ENCODE measurements at places on chromosomes 3 and 15. TPM values are rescaled to one million over a fixed set of nuclear protein-coding genes. Genes with fewer than 3 reads are reported as not detected.

DNA sequence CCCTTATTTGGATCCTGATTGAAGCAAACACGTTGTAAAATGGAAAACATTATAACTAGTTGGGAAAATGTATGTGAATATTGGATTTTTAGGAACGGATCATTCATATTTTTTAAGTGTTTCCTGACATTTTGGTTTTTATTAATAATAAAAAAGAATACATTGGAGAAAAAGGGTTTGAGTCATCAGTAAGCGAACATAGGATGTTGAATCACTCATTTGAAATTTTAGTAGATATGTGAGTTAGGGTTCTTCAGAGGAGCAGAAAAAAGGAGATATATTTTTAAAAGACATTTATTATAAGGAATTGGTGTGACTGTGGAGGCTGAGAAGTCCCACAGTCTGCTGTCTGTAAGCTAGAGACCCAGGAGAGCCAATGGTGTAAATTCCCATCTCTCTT lies 258.5 kb downstream of the PTPRG start:
- no peak for DNase-seq

DNA sequence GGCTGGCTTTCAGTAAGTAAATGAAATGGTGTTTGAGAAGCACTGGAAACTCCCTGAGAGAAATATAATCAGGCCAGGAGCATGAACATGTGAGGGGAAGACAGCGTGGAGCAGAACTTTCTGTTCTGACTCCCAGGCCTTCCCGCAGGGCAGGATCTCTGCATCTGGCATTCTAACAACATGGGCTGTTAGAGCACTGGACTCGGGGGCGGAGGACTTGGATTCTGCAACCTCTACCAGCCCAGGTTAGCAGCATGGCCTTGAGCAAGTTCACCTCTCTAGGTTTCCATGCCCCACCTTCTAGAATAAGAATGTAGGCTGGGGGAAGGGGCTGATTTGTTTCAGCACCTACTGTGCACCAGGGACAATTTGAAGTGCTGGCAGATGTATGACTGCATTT lies 12.5 kb upstream of the BFSP2 start:
- no peak for DNase-seq

DNA sequence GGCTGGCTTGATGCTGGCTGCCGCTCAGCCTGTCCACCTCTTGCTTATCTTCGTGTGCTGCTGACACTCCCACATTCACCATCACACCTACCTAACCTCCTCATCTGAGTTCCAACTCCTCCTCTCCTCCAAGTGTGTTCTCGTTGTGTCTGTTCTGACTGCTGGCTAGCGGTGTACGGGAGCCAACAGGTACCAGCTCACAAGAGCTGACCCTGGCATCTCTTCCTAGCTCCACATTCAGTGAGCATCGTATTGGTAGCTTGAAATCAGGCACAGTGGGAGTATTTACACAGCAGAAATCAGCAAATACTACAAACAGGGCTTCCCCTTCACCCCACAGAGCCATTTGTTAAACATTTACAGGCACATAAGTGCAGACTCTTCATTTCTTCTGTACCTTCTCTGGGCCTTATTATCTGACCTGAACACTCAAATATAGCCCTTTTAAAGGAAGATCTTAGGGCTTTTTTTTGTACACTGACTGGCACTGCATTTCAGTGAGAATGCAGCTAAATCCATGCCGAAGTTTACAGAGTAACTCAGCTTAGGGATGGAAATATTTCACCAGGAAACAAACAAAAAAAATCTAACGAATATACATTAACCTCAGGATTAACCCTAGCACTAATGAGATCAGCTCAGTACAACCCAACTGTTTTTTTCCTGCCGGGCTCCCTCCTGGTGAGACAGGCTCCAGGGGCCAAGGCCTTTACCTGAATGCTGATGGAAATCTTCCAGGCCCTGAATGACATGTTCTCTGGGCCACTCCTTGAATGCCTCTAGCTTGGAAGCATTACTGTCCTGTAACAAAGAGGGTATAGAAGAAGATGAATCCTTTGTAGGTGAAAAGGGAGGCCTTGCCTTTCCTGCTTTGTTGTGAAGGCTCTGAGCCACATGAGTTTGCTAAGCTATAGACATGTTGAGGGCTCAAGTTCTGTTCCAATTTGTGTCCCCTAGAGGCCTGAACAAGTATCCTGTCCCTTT lies 150.5 kb upstream of the LPP start:
- no peak for DNase-seq

- DNase-seq = no peak
These were observed 152.3 kb downstream of the CACNA1D start for GRCh38 chr3:53646723-53647122.

GRCh38 chr15:53591041-53591440 lies 168.4 kb downstream of the WDR72 start:
- no peak for DNase-seq

DNA sequence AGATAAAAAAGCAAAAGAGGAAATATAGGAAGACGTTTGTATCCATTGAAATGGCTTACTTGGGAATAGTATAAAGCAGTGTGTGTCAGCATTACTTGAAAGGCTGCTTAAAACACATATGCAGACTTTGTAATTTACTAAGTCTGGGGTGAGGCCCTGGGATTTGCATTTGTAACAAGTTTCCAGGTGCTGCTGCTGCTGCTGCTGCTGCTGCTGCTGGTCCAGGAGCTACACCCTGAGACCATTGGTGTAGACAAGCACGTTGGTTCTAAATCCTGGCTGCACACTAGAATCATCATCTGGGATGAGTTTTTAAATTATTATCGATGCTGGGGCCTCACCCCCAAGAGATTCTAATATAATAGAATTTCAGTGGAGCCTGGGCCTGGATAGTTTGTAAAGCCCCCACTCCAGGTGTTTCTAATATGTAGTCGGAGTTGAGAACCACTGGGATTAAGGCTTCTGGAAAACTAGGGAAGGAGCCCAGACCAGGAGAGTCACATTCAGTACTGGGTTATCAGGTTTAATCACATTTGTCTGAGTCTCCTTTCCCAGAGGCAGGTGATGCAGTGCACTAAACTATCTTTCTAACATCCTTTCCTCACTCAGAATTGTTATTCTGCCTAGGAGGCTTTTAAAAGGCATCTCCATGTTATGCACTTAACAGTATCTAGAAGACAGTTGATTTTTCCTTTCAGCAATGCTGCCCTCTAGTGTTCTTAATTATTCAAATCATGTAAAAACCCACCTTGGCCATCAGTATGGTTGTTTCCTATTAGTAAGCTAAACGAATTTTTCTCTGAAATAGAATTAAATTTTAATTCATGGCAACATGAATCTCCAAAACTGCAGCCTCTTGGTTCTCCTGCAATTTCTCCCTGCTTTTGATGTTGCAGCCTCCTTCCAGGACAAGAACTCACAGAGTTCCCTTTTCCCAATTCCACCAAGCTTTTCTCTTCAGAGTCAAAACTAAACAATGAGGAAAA lies 45.4 kb downstream of the SSR3 start:
- DNase-seq = no peak

GRCh38 chr15:36626984-36627383 lies 47.6 kb downstream of the CDIN1 start:
- DNase-seq = no peak

- DNase-seq = no peak
These were observed 739 bp downstream of the SNRPN start for GRCh38 chr15:24955531-24955921.

C3orf22 gene
- polyA plus RNA-seq = 0.21 TPM

GRCh38 chr3:191143224-191143623 lies 55.8 kb upstream of the OSTN start:
- no peak for DNase-seq

TERC gene
- not detected for polyA plus RNA-seq

- DNase-seq = no peak
These were observed 32.3 kb downstream of the VGLL4 start for GRCh38 chr3:11611341-11611799.

TATDN2 gene
- polyA plus RNA-seq = 33.9 TPM

ATP2B2 gene
- 0.10 TPM for polyA plus RNA-seq

RASL12 gene
- 98.9 TPM for polyA plus RNA-seq

DNAH12 gene
- 10.4 TPM for polyA plus RNA-seq

DNA sequence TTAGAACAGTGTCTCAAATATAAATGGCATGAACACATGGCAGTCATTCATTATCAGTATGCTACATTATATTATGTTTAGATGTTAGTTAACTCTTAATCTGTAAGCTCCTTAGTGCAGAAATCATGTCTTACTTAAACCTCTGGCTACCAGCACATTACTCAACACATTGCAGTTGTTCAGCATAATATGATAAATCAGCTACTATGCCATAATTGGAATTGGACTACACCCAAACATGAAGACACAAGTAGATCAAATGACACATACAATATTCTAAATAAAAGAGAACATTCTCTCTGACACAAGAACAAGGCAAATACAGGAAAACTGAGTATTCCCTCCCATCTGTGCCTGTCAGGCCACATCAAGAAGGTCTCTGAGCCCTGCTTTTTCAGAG lies 116.1 kb downstream of the PCCB start:
- DNase-seq = no peak

DNA sequence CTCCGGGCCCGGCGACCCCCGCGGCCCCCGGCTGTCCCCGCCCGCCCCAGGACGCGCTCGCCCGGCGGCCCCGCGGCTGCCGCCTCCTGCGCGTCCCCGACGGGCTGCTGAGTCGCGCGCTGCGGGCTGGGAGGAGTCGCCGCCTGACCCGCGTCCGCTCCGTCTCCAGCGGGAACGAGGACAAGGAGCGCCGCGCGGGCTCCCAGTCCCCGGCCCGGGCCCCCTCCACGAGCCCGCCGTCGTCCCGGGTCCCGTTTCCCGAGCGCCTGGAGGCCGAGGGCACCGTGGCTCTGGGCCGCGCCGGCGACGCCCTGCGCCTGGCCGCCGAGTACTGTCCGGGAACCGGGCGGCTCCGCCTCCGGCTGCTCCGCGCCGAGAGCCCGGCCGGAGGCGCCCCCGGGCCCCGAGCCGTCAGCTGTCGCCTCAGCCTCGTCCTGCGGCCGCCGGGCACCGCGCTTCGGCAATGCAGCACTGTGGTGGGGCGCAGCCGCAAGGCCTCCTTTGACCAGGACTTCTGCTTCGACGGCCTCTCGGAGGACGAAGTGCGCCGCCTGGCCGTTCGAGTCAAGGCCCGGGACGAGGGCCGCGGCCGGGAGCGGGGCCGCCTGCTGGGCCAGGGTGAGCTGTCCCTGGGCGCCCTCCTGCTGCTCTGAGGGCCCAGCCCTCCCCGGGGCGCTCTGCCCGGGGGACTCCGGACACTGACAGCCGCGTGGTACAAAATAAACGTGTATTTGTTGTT lies 1.5 kb downstream of the C2CD4A start:
- DNase-seq = no peak

TMEM212 gene
- 0.50 TPM for polyA plus RNA-seq

- no peak for DNase-seq
These were observed 9.5 kb downstream of the BTD start for GRCh38 chr3:15611018-15611417.

DNA sequence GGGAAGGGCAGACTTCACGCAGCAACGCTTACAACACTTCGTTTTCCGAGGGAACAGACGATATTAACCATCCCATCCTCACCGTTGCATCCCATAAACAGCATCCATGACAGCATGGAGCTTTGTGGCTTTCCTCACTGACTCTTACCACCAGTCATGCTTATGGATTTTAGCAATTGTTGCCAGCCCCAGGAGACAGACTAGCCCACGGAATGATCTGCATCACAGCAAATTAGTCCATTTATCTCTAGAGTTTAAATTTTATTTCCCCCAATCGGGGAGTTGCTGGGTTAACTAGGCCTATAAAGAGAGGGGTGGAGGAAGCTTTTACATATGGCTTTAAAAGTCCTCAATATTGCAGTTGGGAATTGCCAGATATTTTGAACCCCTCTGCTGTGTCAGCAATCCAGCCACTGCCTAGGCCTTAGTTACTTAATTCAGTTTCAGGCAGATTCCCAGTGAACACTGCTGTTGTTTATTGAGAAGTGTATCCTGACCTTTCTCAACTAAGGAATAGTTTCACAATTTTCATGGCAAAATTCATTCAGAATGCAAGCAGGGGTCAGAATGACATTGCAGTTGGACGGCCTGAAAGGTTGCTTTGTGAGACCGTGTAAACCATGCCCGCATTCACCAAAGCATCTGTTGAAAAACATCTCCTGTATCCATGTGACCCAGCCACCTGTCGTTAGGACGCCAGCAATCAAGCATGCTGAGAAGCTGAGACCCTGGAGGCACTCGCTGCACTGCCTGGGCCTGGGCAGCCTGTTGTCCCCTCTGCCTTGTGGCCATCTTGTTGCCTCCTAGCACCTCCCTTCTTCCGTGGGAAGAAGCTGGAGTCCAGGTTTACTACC lies 397.4 kb upstream of the TPM1 start:
- no peak for DNase-seq

- DNase-seq = no peak
These were observed 2.1 kb downstream of the ATP11B start for GRCh38 chr3:182795389-182795782.

SLC35G2 gene
- 5.0 TPM for polyA plus RNA-seq

GRCh38 chr15:46126581-46126980 lies 491.8 kb downstream of the SQOR start:
- DNase-seq = no peak

TMEM115 gene
- polyA plus RNA-seq = 27.2 TPM

DNA sequence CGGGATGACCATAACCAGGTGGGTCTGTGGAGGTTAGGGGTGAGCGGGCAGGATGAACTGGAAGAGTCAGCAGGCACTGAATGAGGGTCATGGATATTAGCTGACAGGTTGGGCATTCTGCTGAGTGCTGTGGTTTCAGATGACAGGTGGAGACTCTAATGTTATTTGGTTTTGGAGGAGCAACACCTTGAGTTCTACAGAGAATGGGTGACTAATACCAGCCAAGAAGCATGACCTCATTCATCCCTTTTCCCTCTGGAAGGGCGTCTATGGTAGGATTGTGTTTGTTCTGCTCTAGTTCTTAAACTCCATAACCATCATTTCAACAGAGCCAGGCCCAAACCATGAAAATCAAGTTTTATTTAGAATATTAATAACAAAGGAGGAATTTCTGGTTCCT lies 550.7 kb upstream of the LMCD1 start:
- no peak for DNase-seq

DNA sequence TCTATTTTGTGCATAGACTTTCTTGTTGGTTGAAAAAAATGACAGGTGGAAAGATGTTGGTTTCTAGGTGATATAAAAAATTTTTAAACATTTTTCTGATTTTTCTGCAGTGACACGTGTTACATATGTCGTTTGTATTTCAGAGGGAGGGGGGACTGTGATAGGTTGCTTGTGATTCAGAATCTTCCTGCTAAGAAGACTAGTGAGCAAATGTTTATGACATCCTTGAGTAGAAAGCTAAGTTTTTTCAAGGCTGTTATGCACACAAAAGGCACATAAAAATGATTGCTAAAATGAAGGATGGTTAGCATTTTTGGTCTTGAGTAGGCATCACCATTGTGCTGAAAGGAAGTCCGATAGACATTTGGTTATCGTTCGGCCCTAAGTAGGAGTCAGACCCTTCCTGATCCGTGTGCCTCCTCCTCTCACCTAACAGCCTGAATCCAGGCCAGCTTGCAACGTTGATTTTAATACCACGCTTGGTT lies 1.5 kb downstream of the ZNF639 start:
- no peak for DNase-seq

DNA sequence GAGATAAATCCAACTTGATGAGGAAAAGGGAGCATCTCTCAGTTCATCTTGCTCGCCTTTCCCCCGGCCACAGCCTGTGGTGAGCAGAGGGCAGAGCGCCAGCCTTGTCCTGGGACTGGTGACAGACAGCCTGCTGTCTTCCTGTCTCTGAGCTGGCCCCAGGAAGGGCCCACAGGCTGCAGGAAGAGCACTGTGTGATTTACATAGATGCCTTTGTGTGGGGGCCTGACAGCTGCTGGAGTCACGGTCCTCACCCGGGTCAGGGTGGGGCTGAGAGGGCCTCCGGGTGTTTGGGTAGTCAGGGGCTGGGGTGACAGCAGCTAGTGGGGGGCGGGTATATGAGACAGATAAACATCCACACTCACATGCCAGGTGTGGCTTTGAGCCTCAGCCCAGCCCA lies 29.3 kb downstream of the PLA2G4D start:
- DNase-seq = no peak

SIDT1 gene
- 2.2 TPM for polyA plus RNA-seq

ZBED2 gene
- polyA plus RNA-seq = 0.20 TPM
